ENCODE measurements at places on chromosomes 11 and 22.
A peak's percentile ranks its signal among the peaks of the same experiment; 100 is the strongest.

DNA sequence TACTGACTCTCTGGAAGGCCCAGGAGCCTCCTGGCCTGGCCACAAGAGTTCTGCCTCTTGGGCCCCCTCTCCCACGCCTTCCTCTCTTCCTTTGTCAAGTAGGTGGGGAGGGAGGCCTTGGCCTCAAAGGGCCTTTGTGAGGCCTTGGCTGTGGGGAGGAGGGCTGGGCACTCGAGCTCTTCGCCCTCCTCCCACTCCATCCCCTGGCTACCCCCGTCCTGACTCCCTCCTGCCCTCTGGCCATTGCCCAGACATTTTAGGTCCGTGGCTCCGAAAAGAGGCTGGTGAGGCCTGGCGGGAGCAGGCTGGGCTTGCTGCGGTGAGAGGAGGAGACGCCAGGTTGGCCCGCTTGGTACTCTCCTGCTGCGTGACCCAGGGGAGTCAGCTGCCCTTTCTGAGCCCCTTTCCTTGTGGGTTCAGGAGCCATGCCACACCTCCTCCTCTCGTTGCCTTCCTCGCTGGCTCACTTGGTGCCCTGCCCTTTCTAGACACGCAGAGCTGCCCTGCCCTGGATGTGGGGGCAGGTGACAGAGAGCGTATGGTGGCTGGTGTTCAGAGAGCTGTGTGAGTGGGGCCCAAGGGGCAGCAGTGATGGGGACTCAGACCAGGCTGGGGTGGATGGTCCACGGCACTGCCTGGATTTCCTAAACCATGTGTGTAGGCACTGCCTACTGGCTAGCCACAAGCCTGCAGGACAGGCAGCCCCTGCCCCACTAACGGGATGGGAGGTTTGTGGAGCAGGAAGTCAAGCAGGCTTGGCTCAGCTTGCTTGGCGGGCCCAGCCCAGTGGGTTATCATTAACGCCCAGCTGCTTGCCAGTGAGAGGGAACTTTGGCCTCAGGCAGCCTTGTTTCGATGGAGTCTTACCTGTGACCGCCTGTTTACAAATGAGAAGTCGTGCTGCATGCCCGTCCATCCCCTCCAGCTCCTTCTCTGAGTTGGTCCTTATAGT is 15.8 kb upstream of the OMP start:
- no peak for DNase-seq

GRCh38 chr11:113332023-113332422 is 17.6 kb downstream of the TTC12 start:
- DNase-seq, result no peak

GRCh38 chr11:11501546-11502262 is 120.1 kb downstream of the GALNT18 start:
- DNase-seq, result no peak

GRCh38 chr22:38728871-38729796 is 23.4 kb downstream of the GTPBP1 start:
- DNase-seq, result peak; percentile 63

GRCh38 chr11:96309016-96309642 is 33.9 kb downstream of the MAML2 start:
- DNase-seq, result no peak

DNA sequence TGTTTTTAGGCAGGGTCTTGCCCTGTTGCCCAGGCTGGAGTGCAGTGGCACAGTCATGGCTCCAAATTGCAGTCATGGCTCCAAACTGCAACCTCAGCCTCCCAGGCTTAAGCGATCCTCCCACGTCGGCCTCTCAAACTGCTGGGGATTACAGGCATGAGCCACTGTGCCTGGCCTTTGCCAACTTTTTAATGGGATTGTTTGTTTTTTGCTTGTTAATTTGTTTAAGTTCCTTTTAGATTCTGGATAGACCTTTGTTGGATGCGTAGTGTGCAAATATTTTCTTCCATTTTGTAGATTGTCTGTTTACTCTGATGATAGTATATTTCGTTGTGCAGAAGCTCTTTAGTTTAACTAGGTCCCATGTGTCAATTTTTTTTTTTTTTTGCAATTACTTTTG is 10.0 kb upstream of the SCGB1D1 start:
- DNase-seq, result no peak

GRCh38 chr11:20259506-20259905 is 99.2 kb upstream of the DBX1 start:
- no peak for DNase-seq

DNA sequence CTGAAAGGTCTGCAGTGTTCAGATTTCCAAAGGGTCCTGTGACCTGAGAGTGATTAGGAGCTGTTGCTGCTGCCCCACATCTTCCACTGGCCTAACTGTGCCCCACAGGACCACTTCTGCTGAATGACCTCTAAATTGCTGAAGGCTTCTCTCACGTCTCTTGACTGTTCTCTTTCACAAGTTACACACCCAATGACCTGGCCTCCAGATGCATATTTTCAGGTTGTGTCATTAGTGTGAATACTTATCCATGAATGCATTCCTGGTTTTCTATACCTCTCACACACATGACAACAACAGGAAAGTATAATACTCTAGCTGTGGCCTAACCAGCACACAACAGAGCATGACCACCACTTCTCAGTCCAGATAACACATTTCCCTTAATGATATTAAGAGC is 15.4 kb downstream of the PRR14L start:
- peak; percentile 87 for DNase-seq

- no peak for DNase-seq
Observed at GRCh38 chr11:35274909-35275785, 136.2 kb downstream of the CD44 start.

GRCh38 chr11:93512949-93513667 is 30.1 kb downstream of the SMCO4 start:
- DNase-seq, result no peak

DNA sequence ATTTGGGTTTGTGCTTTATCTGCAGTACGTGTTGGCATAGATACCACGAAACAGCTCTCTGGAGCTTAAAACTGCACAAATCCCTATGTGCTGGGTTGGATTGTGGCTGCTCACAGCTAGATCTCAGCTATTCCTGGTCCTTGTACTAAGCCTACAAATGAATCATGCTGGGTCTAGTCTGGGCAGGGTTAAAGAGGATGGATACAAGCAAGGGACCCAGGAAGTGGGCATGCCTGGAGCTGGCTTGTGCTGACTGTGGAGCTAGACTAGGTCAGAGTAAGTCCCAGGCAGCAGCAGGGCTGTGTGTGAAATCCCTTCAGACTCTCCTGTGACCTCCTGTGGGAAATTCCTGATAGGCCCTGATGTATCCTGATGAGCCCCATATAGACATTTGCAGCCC is 3.9 kb upstream of the E2F8 start:
- DNase-seq, result no peak

- DNase-seq, result no peak
Observed at GRCh38 chr22:17872471-17872870, 98.2 kb upstream of the BID start.

DNA sequence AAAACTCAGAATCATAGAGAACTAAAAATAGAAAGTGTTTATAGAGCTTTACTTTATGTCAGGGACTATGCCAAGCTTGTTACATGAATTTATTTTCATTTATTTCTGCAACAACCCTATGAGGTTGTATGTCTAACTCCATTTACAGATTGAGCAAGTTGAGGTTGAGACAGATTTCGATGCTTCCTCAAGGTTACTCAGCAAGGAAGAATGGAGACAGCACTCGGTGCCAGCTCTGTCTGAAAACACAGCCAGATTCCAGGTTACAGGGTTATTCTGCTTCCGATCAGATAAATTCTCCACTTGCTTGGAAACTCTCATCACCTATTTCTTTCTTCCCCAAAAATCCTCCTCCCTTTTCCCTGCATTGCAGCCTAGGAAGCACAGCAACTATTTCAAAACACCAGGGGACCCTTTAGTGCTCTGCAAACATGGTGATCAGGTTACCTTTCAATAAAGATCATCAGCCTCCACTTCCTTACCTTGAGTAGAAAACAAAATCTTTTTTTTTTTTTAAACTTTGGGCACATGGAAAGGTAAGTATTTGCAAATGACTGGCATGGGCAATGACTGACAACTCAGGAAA is 7.0 kb downstream of the MMP3 start:
- DNase-seq, result peak; percentile 72

- DNase-seq, result peak; percentile 48
Observed at GRCh38 chr11:19323502-19323901, 82.8 kb upstream of the E2F8 start.

- DNase-seq, result no peak
Observed at GRCh38 chr11:73576185-73576614, 21.7 kb downstream of the FAM168A start.

DNA sequence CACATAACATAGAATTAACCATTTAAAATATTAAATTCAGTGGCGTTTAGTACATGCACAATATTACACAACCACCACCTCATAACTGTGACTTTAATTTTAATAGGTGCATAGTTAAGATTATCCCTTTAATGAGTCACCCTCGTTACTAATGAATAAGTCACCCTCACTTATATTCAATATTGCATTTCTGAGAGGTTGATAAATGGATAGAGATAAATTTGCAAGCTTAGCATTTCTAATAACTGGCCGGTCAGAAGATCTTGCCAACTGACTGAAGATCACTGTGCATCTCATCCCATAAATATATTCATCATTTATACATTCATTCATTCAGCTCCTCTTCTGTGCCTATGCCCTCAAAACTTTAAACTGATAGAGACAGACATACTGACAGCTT is 243.7 kb downstream of the TTC28 start:
- no peak for DNase-seq

- DNase-seq, result no peak
Observed at GRCh38 chr11:62409831-62410230, 9.0 kb upstream of the SCGB1A1 start.

GRCh38 chr11:44978961-44979331 is 28.3 kb upstream of the TP53I11 start:
- no peak for DNase-seq

- no peak for DNase-seq
Observed at GRCh38 chr11:132430429-132431062, 1060.1 kb downstream of the NTM start.

GRCh38 chr22:45576730-45577464 is 74.2 kb downstream of the FBLN1 start:
- no peak for DNase-seq

GRCh38 chr11:112606656-112607055 is 346.0 kb upstream of the PLET1 start:
- DNase-seq, result no peak

DNA sequence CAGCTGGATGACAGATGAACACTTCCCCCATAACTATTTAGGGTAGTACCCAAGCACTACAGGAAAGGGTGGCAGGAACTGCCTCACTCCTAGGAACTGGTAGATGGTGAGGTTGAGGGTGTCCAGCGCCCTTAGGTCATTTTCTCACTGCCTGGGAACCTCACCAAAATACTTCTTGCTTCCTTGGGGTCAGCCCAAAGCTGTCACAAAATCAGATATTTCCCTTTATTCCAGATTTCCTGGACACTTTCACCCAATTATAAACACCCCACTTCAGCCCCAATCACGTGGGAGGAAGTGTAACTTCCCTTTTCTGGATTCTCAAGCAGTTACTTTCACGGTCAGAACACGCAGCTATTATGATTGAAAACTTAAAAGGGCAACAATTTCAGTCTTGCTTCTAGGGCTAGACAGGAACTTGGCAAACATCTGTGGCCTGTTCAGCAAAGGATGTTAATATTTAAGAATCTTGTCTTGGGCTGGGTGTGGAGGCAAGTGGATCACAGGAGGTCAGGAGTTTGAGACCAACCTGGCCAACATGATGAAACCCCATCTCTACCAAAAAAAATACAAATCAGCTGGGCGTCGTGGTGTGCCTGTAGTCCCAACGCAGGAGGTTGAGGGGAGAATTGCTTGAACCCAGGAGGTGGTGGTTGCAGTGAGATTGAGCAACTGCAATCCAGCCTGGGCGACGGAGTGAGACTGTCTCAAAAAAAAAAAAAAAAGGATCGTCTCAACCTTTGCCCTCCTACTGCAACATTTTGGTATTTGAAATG is 4.0 kb downstream of the FTH1 start:
- DNase-seq, result peak; percentile 73

GRCh38 chr11:117953024-117953671 is 23.9 kb upstream of the TMPRSS13 start:
- DNase-seq, result no peak

- no peak for DNase-seq
Observed at GRCh38 chr11:39570526-39570925, 1888.9 kb downstream of the LRRC4C start.

- DNase-seq, result no peak
Observed at GRCh38 chr11:69912161-69912910, 93.1 kb upstream of the FGF3 start.

- DNase-seq, result no peak
Observed at GRCh38 chr22:40741116-40741515, 61.8 kb downstream of the MCHR1 start.

DNA sequence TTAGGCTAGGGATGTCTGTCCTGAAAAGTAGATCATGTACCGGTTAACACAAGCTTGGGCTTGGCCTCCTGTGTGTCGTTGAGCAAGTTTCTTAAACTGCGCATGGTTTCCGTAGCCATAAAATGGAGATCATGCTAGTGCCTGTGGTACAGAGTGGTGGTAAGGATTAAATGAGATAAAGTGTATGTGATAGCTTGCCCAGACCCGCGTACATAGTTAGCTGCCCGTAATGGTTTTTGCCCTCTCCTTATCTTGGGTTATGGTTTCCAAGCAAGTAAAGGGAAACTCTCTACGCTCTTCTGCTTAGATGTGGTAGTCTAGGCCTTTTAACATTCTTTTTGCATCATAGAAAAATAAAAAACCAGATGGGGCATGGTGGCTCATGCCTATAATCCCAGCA is 11.0 kb upstream of the PTPRJ start:
- no peak for DNase-seq

GRCh38 chr11:3786781-3787428 is 10.4 kb downstream of the NUP98 start:
- DNase-seq, result no peak

- DNase-seq, result no peak
Observed at GRCh38 chr11:69183613-69184012, 27.9 kb downstream of the SMIM38 start.

- no peak for DNase-seq
Observed at GRCh38 chr11:111107501-111107900, 138.0 kb upstream of the POU2AF2 start.

- DNase-seq, result peak; percentile 46
Observed at GRCh38 chr11:2930704-2931419, 1.6 kb upstream of the PHLDA2 start.

Measured in choroid plexus epithelial cell (primary cell).